ENCODE measurements at places on chromosomes 2 and 18.

- DNase-seq = no peak
Measured at GRCh38 chr2:36578343-36579296, 19.3 kb downstream of the FEZ2 start.

DNA sequence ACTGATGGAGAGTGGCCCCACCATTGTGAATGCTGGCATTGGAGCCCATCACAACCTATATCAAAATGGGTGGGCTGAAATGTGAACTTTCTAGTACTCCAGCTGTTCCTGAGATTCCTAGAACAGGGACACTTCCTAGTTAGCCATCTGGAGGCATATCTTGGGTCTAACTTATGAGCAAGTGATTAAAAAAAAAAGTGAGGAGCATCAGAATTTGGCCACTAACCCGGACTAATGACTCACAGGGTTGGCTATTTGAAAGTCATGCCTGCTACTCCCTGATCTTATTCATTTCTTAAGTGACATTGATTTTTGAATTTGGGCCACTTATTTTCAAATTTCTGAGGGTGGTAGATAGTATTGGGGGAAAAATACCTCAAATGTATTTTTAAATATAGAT is 216.6 kb downstream of the HRH4 start:
- no peak for DNase-seq

DNA sequence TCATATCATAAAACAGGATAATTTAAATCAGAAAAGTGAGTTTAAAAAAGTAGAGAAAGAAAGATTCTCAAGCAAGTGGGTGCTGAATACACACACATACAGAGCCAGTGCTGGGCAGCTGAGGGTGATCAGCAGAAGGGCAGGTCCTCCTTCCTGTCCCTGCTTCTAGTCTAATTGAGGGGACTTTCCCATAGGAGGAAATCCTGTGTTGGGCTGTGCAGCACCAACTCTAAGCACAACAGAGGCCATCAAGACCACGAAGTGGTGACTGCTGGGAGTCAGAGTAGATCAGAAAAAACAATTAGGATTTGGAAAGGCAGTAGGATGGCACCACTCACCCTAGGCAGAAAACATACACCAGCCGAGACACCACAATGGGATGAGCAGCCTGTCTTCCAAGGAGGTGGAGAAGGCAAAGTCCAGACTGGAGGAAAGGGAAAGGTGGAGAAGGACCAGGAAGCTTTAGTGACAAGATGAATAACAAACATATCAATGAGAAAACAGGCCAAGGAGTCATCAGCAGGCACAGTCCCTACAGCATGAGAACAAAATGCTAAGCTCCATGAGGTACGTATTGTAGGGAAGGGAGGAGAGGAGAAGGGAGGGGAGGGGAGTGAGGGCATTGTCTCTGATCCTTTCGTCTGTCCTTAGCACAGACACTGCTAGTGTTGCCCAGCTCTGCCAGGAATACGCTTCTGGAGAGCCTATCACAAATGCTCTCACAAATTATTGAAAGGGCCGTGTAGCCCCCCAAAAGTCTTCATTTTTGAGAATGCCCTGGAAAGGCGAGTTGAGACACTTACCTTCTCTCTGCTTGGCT is 16.7 kb upstream of the MSGN1 start:
- DNase-seq = no peak

DNA sequence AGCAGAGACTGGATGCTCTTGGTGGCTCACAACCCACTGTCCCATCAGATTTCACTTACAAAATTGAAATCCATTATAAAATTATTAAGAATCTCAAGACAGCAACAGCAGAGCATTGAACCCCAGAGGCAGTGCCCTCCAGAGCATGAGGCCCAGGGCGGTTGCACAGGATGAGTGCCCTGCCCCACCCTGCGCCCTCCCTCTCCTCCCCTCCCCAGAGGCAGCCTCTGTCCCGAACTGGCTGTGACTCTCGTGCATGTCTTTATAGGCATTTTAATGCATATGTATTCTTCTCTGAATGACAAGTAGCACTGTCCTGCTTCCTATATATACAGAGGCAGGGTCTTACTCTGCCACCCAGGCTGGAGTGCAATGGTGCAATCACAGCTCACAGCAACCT is 10.4 kb downstream of the MFSD2B start:
- no peak for DNase-seq

- DNase-seq = peak; percentile 7
Measured at GRCh38 chr2:84495539-84496146, 20.7 kb upstream of the DNAH6 start.

DNA sequence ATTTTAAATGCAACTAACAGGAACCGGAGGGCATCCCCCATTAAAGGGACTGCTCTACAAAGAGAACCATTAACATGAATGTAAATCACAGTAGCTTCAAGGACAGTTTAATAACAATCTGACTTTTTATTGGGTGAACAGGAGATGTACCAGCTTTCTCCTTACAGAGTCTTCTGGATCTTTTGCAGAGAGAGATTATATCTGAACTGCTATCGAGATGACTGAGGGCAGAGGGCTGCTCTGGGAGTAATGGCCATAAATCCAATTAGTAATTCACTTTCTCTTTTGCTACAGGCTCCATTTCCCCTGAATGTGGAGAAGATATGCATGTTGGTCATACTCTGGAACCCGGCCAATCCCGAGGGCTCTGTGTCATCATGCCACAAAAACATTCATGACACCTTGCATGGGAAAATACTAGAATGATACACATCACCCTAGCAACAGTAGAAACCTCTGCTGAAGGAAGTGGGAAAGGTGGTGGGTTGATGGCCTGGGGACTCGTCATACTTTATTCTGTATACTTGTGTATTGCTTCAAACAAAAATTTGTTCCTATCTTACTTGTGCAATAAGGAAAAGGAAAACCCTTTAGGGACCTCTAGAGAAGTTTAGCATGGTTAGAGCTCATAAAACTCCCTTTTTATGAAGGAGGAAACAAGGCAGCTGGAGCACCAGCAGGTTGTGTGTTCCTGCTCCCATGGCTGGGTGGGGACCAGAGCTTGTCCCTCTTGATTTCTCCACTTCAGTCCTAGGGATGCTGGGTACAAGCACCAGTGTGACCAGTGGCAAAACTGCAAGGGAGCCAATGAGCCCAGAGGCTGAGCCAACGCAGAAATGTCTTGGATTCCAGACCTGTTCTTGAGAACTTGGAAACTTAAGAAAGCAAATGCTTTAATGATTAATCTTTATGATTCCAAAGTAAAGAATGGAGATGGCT is 26.0 kb downstream of the CTAGE1 start:
- DNase-seq = peak; percentile 40

DNA sequence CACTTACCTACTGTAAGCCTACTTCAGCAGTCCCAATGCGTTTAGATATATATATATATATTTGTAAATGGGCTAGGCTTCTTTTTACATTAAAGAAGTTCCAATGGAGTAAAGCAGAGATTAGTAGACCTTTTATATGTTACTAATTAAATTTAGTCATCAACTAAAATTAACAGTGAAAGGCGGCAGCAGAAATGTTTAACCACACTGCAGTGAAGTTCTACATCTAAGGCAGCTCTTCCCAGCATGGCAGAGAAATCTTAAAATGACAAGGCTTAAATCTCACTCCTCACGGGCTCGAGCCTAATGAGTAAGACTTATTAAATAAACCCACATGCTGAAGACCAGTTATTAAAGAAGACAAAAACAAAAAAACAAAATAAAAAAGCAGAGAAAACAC is 19.1 kb upstream of the KANSL1L start:
- no peak for DNase-seq

DNA sequence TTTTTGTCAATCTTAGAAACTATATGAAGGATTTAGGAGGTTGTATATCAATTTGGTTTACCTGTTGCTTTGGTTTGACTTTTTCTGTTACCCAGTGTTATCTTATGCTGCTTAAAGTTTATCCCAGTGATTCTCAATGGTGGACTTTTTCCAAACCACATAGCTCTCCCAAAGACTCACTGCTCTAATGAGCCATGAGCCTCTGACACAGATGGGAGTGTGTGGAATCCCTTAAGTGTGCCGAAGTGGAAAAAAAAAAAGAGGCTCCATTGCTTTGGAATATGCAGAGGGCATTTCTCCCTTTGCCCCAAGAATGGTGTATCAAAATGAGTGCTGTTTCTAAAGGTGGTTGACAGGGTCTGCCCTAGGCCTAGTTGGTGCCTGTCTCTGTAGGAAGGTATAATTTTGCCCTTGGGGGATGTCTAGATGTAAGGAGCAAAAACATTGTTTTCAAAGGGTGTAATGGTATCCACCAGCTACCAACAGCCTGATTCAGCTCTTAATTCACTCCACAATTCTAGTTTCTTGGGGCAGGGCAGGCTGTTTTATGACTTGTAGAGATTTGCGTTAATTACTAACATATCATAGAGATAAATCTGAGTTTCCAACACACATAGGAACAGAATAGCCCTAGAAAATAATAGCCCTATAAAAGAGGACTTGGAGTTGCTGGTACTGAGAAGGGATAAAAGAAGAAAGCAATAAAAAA is 64.3 kb upstream of the CYP26B1 start:
- no peak for DNase-seq

DNA sequence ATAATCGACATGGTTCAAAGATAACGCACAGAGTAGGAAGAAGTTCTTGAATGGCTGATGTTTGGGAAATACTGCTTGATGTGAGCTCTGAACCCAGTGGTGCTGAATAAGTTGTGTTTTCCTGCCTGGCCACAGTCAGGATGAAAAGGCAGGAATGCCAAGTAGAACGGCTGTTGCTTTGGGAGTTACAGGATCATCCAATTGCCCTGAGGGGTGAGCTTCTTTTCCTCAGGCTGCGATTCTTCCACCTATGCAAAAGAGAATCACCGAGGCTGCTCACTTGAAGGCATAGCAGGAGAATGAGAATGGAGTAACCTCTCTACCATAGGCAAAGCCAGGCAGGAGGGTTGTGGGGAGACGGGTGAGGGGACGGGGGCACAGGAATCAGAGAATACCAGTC is 14.4 kb upstream of the IGFBP2 start:
- no peak for DNase-seq

DNA sequence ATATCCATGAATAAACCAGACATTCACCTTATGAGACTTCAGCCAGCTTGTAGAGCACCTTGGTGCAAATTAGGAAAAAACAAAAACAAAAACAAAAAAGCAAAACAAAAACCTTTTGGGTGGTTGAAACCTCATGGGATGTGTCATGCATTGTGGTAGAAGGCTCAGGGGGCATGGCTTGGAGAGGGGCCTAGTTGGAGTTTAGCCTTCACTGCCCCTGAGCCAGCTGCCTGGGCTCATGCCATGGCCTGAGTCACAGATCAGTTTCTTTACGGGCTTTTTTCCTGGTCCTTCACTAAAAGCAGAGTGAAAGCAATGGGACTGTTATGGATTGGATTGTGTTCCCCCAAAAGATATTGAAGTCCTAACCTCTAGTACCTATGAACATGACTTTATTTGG is 22.0 kb upstream of the DAPL1 start:
- DNase-seq = no peak

GRCh38 chr2:62854600-62855514 is 149.3 kb downstream of the EHBP1 start:
- DNase-seq = no peak

DNA sequence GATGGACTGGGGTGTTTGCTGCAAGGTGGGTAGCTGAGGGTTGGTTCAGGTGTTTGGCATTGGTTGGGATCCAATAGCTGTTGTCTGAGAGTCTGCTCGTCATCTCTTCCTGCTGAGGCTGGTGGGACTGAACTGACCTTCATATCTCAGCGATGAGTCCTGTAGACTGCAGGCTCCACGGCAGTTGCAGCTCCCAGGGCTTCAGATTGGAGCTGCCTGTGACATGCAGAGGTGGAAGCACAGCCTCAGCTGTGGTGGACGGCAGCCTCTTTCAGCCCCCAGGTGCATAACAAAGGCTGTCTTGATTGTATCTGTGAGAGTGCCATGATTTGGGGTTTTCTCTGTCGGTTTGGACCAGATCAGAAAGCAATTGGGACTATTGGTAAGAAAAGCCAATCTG is 3.9 kb upstream of the IL1R2 start:
- no peak for DNase-seq

All from stimulated activated CD8-positive, alpha-beta memory T cell treated with anti-CD3 and anti-CD28 coated beads, Interleukin-7, amount 100 ng/mL, for 4 hours (primary cell).